ENCODE measurements at places on chromosomes 1 and 21.

GRCh38 chr1:203672346-203672745 is 45.7 kb downstream of the ATP2B4 start:
- peak; percentile 73 for DNase-seq

GRCh38 chr1:94806441-94806871 is 13.7 kb upstream of the SLC44A3 start:
- no peak for DNase-seq

GRCh38 chr1:180946056-180946455 is 33.4 kb downstream of the KIAA1614 start:
- DNase-seq: no peak

DNA sequence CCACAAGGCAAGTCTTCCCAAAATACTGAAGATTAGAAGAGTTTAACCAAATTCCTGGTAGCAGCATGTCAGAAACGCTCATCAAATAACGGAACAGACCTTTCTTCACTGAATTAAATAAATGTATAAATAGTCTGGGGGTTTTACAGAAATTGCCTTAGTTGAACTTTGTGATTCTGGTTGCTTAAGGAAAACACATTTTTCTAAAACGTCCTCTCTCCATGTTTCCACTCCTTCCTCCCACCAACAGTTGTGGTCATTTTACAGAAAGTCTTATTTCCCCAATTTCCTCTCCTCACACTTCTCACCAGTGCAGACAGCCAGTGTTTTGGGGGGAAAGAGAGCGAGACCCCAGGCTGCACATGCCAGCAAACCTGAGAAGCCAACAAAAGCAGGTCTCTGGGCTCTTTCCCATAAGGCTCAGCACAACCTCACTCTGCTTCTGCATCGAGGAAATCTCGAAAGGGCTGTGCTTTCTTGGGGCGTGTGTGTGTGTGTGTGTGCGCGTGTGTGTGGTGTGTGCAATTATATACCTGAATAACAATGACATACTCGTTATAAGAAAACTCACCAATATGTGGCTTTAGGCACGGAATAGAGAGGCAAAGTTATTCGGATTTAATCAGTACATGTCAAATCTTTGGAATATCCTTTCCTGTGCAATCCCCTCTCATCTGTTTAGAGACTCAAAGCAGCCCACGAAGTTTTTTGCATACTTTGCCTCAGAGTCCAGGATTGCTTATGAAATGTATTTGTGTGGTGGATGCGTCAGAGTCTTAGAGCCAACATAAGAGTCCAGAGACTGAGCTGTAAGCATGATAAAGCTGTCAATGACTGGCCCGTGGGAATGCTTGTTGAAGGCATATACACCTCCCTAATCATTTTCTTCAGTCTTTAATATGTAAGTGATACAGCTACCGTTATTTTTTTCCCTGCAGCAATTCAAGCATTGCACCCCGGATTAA is 2.0 kb downstream of the KCNJ15 start:
- DNase-seq: peak; percentile 25

DNA sequence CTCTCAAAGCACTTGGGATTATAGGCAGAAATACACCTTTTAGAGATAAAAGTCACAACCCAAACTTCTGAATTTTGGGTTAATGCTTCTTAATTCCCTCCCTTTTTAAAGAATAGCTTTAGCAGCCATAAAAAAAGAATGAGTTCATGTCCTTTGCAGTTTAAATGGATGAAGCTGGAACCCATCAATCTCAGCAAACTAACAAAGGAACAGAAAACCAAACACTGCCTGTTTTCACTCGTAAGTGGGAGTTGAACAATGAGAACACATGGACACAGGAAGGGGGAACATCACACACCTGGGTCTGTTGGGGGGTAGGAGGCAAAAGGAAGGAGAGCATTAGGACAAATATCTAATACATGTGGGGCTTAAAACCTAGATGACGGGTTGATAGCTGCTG is 55.8 kb downstream of the SLC27A3 start:
- DNase-seq: no peak

- no peak for DNase-seq
Observed at GRCh38 chr1:200228486-200228885, 181.3 kb downstream of the ZNF281 start.

GRCh38 chr1:62800281-62800680 is 16.3 kb downstream of the ATG4C start:
- DNase-seq: no peak

DNA sequence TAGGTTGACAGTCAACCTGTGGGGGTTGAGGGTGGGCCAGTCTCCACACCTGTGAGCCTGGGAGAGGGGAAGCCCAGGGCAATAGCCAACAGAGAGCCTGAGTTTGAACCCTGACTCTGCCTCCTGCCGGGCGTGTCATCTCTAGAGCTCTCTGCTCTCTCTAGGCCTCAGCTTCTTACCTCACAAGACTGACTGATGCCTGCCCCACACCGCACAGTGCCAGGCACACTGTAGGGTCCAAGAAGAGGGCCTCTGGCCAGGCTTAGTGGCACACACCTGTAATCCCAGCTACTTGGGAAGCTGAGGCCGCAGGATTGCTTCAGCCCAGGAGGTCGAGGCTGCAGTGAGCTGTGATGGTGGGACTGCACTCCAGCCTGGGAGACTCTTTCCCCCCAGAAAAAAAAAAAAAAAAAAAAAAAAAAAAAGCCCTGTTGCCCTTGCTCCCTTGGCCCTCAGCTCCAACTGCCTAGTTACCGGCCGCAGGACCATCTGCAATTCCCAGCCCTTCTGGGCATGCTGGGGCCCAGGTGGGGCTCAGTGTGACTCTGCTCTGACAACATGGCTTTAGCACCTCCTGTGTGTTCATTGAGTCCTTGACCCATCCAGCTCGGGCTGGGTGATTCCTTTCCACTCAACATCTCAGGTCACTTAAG is 25.1 kb downstream of the GRHL3 start:
- DNase-seq: no peak

- DNase-seq: peak; percentile 31
Observed at GRCh38 chr1:107405236-107405635, 264.4 kb downstream of the NTNG1 start.

GRCh38 chr1:61318319-61319125 is 236.2 kb downstream of the NFIA start:
- DNase-seq: peak; percentile 60

GRCh38 chr1:66641891-66642473 is 108.0 kb downstream of the SGIP1 start:
- peak; percentile 16 for DNase-seq

DNA sequence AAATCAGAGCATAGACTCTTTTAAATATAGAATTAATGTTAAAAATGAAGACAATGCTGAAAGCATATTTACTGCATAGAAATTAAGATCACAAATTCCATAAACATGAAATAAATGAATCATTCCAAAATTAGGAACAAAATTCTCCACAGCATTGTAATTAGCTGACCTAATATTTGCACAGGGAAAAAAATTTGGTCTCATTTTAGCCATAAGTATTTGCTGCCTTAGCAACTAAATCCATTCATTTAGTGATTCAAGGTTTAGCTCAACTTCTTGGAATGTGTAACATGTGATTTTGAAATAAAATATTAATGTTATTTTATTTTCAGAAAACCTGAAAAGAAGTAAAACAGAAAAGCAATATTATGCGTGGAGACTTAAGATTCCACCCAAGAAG is 25.5 kb downstream of the ADAMTS5 start:
- DNase-seq: no peak

- no peak for DNase-seq
Observed at GRCh38 chr21:24693779-24694178, 913.5 kb downstream of the MRPL39 start.

- DNase-seq: peak; percentile 50
Observed at GRCh38 chr1:109201123-109201703, 12.5 kb upstream of the SARS1 start.

GRCh38 chr1:24643363-24644099 is 429 bp downstream of the SRRM1 start:
- no peak for DNase-seq
